ENCODE measurements at places on chromosomes 2 and 18. TPM values are rescaled to one million over a fixed set of nuclear protein-coding genes. Genes with fewer than 3 reads are reported as not detected.

DNA sequence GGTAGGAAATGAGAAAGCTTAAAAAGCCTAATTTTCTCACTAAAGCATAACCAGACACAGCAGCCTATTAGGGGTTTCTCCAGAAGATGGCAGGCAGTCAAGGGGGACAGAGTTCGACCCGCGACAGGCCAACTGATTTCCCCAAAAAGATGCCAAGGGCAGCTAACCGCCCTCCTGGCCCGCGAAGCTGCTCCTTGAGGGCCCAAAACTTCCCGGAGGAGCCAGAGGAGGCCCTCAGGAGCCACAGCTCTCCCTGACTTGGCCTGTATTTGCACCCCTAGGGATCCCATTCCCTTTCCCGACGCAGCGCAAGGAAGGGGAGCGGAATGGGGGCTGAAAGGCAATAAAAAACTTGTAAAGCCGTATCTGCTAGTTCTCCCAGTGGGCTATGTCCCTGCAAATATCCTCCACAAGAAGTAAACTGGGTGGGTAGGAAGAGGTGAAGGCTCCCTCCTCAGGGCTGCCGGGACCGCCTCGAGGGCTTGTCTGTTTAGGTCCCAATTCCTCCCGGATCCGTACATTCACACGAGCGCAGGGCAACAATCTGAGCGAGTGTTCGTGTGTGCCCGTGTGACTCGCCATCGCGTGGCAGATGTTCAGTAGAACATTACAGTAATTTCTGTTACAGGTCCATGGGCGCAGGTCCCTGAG lies 756 bp upstream of the NAGK start:
- DNase-seq: peak; percentile 63

DNA sequence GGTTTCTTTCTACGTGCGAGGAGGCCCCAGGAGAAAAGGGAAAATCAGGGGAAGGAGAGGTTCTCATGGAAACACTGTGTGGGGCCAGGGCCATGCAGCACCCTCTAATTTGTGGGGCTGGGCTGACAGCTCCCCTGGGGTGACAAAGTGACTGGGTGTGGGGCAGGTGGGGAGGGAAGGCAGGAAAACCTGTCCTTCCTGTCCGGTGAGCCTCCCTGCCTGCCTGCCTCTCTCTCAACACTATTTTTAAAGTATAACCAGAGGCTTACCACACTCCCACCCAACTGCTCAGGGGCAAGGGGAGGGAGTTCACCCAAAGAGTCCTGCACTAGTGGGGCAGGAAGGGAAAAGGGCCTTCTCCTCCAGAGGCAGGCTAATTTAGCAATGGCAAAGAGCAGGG lies 10.5 kb upstream of the EPAS1 start:
- no peak for DNase-seq

- no peak for DNase-seq
Observed at GRCh38 chr2:84938194-84938879, 32.6 kb upstream of the KCMF1 start.

DNA sequence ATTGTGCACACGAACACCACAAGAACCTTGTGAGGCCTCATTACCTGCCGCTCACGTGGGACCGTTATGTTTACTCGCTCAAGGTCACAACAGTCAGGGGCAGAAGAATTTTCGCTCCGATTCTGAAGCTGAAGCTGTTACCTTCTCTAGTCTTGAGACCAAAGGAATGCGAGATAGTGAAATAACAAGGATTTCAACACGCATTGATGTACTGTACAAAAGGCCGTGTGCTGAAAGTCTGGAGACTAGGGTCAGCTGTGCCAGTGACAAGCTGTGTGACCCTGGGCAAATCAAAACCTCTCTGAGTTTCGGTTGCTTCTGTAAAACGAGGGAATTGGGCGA lies 583 bp downstream of the NEMP2 start:
- DNase-seq: peak; percentile 71

- no peak for DNase-seq
Observed at GRCh38 chr2:74760875-74761630, 72.9 kb upstream of the HK2 start.

- no peak for DNase-seq
Observed at GRCh38 chr2:2563309-2563860, 232.3 kb upstream of the MYT1L start.

GRCh38 chr2:140786585-140786984 lies 1344.2 kb downstream of the LRP1B start:
- DNase-seq: no peak

DNA sequence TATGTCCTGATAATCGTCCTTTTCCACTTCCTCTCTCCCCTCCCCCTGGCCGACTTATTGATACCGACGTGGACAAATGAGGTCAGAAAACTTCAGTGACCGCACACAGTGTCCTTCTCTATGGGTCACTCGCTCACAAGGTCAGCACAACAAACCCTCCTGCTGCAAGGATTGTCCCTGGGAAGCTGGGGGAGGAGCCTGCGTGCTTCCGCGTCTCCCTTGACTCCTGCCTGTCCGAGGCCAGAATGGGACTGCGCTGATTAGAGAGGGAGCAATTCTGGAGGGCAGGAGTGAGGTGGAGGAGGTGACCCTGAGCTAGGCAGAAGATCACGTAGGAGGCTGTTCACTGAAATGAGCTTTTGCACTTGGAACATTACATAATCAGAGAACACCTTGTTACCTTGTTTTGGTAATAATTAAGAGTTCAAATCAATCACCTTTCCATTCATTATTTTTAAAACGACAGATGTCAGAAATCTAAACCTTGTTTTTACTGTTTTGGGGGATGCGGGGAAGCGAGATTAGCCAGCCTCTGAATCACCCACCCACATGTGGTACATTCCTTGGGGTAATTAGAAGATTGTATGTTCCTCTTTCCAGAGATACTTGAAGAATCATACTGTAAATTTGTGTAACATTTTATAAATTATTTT lies 70.6 kb downstream of the CTAGE1 start:
- DNase-seq: no peak

DNA sequence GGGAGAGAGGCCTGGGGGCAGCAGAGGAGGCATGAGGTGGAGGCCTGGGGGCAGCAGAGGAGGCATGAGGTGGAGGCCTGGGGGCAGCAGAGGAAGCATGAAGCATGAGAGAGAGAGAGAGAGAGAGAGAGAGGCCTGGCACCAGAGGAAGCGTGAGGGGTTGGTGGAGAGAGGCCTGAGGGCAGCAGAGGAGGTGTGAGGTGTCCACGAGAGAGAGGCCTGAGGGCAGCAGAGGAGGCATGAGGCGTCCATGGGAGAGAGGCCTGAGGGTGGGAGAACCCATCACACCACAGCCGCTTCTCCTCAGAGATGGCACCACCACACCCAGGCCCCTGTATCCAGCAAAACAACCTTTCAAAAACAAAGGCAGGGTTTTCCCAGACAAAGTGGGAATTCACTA lies 55.7 kb upstream of the KCNG2 start:
- no peak for DNase-seq

DNA sequence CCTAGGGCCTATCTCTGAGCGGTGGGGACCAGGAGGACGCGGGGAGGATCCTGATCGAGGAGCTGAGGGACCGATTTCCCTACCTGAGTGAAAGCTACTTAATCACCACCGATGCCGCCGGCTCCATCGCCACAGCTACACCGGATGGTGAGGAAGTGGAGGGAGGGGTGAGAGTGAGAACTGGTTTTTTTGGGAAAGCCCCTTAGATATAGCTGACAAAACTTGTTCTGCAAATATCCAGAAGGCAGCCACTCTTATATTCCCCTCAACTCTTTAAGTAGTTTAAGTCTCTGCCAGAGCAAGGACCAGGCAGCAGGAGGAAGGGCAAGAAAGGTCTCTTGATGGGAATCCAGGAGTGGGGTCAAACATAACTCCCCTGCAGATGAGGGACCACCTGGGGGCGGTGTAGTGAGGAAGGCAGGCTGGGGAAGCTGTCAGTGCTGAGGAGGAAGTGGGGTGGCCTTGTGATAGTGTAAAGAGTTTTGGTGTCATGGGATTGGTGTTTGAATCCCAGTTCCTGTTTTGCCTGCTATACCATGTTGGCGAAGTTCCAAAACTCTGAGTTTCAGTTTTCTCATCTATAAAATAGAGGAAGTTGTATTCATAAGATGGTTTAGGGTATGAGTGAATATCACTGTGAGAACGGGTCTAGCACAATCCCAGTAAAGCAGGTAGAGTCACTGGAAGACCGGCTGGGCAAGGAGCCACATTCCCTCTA lies 3.4 kb downstream of the NAGK start:
- peak; percentile 82 for DNase-seq

DNA sequence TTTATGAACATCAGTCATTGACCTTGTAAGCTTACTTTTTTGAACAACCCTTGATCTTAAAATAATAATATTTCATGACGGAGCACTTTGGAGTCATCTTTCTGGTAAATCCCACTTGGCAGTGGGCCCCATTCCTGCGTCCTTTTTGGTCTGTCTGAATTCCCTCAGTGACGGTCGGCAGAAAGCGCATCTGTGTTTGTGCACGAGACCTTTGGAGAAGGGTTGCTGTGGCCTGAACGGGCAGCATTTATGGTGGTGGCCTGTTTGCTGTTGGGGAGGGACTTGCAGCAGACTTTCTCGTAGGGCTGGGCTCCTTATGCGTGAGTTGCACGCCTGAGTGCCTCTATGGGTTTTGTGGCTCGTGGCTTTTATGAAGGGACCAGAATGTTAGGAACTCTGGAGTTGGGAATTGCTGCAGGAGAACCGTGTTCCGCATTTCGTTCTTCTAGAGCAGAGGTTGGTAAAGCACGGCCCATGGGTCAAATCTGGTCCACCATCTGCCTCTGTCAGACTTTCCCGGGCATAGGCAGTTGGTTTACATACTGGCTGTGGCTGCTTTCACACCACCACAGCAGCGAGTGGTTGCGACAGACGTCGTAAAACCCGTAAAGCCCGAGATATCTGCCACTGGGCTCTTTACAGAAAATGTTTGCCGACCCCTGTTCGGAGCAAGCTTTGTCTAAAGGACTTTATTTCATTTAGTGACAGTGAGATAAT lies 30.8 kb downstream of the LPIN1 start:
- DNase-seq: no peak

GRCh38 chr18:70398076-70398475 lies 109.2 kb downstream of the SOCS6 start:
- DNase-seq: no peak

GRCh38 chr2:16661936-16662839 lies 3.4 kb downstream of the CYRIA start:
- DNase-seq: no peak

DNA sequence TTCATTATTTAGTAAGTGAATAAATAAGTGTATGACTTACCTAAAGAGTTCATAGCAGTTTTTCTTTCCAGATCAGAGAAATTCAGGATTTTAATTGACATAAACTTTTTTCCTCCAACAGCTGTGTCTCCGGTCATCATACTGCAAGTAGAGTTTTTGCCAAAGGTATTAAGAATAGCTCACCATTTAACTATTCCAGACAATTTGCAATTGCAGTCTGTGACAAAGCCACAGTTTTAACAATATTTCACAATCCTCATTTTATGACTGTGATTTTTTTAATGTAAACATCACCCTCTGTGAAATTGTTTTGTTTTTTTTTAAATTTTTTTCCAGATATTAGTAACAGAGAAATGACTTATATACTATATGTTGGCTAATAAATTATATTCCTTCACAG lies 199.1 kb downstream of the TRIB2 start:
- DNase-seq: no peak

DNA sequence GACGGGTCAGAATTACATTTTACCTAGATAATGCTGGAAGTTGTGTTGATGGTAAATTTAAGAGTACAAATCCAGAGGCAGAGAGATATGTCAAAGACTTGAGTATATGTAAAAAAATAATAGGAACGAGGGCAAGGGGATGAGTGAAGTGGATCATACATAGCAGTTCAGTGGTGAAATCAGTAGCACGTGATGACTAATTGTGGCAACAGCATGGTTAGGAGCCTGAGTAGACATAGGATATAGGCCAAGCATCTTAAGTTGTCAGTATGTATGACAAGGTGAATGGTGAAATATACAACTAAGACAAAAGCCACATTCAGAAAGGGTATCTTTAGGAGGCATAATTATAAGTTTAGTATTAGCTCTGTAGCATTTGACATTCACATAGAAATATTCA lies 826.5 kb upstream of the PIK3C3 start:
- DNase-seq: no peak

- no peak for DNase-seq
Observed at GRCh38 chr18:67862069-67862468, 345.5 kb upstream of the DSEL start.

DNA sequence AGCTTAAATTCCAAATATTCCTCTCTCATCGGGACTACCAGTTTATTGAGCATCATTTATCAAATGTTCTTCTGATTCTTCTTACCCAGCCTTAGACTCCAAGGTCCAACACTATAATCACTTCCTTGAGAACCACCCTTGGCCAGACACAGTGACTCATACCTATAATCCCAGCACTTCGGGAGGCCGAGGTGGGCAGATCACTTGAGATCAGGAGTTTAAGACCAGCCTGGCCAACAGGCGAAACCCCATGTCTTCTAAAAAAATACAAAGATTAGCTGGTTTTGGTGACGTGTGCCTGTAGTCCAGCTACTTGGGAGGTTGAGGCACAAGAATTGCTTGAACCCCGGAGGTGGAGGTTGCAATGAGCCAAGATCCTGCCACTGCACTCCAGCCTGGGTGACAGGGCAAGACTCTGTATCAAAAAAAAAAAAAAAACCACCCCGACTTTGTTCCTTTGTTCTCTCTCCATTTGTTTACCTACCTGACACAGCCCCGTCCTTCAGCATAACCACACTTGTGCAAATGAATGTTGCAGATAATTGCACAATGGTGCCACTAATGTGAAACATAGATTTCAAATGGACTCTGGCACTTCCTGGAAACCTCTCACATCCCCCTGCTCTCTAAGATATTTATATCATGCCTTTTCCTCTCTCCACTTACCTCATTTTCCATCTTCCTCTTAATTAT lies 38.9 kb upstream of the LPIN2 start:
- DNase-seq: no peak

GRCh38 chr2:215958257-215958656 lies 55.1 kb downstream of the MREG start:
- no peak for DNase-seq

Gene CAPN13
- total RNA-seq: not detected

Gene SNTG2
- total RNA-seq: not detected

Gene IMPA2
- total RNA-seq: 55.8 TPM

Gene MDH1B
- total RNA-seq: 0.37 TPM

Gene HADHB
- 55.7 TPM for total RNA-seq

Gene CRYBA2
- total RNA-seq: not detected

Gene SLC14A1
- not detected for total RNA-seq

Gene ACVR1C
- total RNA-seq: not detected

Gene COL3A1
- total RNA-seq: not detected

Gene TMEM198
- total RNA-seq: 6.6 TPM

Gene IL18R1
- not detected for total RNA-seq

Gene SAG
- not detected for total RNA-seq
